ENCODE measurements at places on chromosomes 1 and 21. TPM values are rescaled to one million over a fixed set of nuclear protein-coding genes. Genes with fewer than 3 reads are reported as not detected.

Gene KRTAP13-2
- polyA plus RNA-seq, result not detected

Gene BCL2L15
- polyA plus RNA-seq, result 79.1 TPM

Gene TNNT2
- 4.0 TPM for polyA plus RNA-seq

Gene LCE1F
- not detected for polyA plus RNA-seq

Gene LDLRAD2
- 0.85 TPM for polyA plus RNA-seq

Gene BEND5
- polyA plus RNA-seq, result 4.7 TPM

Gene MCOLN2
- polyA plus RNA-seq, result 0.75 TPM

Gene ADGRL4
- 0.67 TPM for polyA plus RNA-seq

Gene KCNJ15
- polyA plus RNA-seq, result 1.1 TPM

Gene TMPRSS2
- polyA plus RNA-seq, result 135 TPM

Gene FMO1
- polyA plus RNA-seq, result 0.54 TPM

Gene CLDN17
- not detected for polyA plus RNA-seq

Gene SRGAP2B
- polyA plus RNA-seq, result 1.6 TPM

Gene PGLYRP3
- polyA plus RNA-seq, result not detected

Gene IPO9
- polyA plus RNA-seq, result 15.8 TPM

Gene PCP4
- 1.9 TPM for polyA plus RNA-seq

Gene NUDT4B
- polyA plus RNA-seq, result 3.2 TPM

Gene SLC44A3
- polyA plus RNA-seq, result 10.7 TPM

Gene SLC19A2
- 5.1 TPM for polyA plus RNA-seq

Gene ASAP3
- polyA plus RNA-seq, result 8.6 TPM

Gene EFHD2
- polyA plus RNA-seq, result 61.1 TPM

Gene BMP8B
- 7.2 TPM for polyA plus RNA-seq

Gene GNAT2
- polyA plus RNA-seq, result not detected

Gene LAPTM5
- 10.5 TPM for polyA plus RNA-seq

Gene GLUL
- 75.8 TPM for polyA plus RNA-seq

Gene RGS1
- 31.6 TPM for polyA plus RNA-seq

Gene BTF3L4
- 18.4 TPM for polyA plus RNA-seq

Gene SLC25A34
- 3.2 TPM for polyA plus RNA-seq

Gene ZNF593OS
- 0.16 TPM for polyA plus RNA-seq

Gene ZBTB21
- polyA plus RNA-seq, result 1.4 TPM

Gene CD244
- polyA plus RNA-seq, result 0.39 TPM

Gene OR2AK2
- not detected for polyA plus RNA-seq

Gene PCAT6
- polyA plus RNA-seq, result 1.6 TPM

Gene CD2
- 14.9 TPM for polyA plus RNA-seq

Gene UBE2U
- not detected for polyA plus RNA-seq
